Activated CD8-positive, alpha-beta memory T cell treated with anti-CD3 and anti-CD28 coated beads for 1 hour (primary cell): ENCODE measurements at places on chromosomes 5 and 9.

GRCh38 chr9:130343445-130343918, 77.9 kb downstream of the HMCN2 start:
- DNase-seq: no peak

GRCh38 chr5:34991486-34992238, 56.1 kb downstream of the AGXT2 start:
- DNase-seq: no peak

DNA sequence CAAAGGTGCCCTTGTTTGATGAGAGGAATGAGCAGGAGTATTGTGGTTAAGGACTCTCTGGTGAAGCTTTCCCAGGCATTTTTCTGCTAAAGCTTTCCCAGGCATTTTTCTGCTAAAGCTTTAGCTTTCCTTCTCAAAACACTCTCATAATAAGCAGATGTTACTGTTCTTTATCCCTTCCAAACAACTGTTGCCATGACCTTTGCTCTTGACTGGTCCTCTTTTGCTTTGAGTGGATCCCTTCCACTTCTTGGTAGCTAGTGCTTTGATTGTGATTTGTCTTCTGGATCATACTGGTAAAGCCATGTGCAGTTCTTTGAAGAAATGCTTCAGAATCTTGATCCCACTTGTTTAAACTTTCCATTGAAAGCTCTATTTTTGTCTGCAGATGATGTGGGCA, 85.8 kb downstream of the GPBP1 start:
- DNase-seq: no peak

GRCh38 chr5:1163366-1163765, 38.0 kb upstream of the SLC6A19 start:
- no peak for DNase-seq

DNA sequence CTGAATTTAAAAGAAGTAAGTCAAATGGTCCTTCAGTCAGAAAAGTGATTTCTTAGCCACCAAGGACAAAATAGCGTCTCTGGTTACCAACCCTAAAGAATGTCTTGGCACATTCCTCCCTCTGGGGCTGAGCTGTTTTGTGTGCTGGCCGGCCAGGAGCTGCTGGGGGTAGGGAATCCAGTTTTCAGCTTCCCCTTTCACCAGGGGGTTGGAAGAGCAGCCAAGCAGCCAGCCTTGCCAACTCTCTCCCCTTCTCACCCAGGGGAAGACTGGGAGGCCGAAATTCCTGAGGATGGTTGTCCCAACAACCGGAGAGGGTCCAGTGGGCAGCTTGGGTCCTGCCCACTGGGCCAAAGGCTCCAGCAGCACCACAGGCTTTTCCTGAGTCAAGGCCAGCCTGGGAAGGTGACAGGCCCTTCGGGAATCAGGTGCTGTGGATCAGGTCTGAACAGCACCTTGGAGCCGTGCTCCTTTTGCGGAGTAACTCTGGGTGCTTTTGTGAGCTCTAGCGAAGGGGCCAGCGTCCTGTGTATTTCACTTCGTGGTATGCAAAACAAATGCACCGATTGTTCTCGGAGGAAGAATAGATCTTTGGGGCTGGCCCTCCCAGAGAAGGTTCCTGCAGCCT, 4.2 kb downstream of the WWC1 start:
- DNase-seq: no peak

DNA sequence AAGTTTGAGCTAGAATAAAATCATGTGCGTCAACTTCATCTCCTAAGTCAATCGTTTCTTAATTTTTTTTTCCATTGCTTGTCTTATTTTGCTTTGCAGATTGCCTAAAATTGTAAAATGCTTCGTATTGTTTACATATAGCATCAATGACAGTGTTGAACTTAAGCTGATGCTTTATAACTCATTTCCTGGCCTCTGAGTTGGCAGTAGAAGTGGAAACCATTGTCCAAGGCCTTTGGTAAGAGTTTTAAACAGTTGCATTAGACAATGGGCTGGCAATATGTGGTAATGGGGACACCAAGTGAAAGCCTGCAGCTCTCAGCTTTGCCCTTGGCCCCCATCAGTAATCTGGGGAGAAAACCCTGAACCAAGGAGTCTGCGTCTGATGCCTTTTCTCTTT, 154.8 kb upstream of the GAS1 start:
- DNase-seq: no peak

GRCh38 chr5:4511996-4512656, 628.0 kb upstream of the ADAMTS16 start:
- no peak for DNase-seq

- DNase-seq: no peak
Observed at GRCh38 chr5:17024686-17025180, 88.6 kb upstream of the MYO10 start.

DNA sequence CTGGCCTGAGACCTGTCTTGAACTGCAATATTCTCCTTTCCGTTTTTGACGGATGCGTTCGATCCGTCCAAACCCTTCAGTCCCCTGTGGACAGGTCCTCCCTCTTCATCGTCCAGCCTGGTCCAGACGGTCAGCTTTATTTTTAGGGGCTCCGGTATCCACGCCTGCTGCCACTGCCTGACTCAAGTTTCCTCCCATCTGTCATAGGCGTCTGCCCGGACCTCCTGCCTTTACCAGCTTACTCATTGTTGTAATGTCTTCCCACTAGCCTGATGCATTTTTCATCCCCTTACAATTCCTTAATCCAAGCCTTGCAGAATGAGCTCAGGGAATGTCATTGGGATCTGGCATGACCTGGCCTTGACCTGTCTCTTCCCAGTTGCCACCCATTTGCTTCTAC, 145.8 kb downstream of the TENT4A start:
- DNase-seq: no peak

DNA sequence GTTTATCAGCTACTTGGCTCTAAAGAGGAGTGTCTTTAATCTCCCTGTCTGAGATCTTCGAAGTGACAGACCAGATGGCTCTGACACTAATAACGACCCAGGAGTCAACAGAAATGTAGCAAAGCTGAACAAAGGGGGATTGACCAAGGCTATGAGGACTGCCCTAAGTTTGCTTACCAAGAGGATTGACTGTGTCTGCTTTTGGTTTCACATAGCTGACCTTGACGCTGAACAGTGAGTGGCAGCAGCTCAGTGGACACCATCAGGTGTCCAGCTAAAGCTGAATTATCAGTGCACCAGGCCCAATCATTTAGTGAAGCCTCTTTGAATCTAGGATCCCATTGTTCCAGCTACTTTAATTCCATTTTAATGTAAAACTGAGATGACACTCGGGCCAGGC, 262.6 kb downstream of the COX7C start:
- no peak for DNase-seq

DNA sequence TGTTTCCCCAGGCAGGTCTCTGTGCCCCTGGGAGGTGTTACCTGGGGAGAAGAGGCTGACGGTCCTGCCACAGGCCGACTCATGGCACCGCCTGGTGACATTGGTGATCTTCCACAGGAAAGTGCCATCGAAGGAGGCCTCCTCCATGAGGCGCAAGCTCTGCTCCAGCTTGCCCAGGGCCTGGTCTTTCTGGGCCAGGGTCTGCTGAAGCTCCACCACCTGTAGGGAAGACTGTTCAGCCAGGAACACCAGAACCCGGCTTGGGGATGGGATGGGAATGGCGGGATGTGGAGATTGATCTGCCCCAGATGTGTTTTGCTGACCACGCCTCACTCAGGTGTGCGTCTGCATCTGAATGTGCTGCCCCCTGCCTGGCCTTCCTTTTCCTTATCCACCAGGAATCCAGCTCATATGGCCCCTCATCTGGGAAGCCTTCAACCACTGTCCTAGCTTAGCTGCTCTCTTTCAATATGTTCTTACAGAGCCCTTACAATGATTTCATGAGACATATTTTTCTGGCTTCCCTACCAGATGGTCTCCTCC, 15.2 kb downstream of the TRAF1 start:
- DNase-seq: no peak

DNA sequence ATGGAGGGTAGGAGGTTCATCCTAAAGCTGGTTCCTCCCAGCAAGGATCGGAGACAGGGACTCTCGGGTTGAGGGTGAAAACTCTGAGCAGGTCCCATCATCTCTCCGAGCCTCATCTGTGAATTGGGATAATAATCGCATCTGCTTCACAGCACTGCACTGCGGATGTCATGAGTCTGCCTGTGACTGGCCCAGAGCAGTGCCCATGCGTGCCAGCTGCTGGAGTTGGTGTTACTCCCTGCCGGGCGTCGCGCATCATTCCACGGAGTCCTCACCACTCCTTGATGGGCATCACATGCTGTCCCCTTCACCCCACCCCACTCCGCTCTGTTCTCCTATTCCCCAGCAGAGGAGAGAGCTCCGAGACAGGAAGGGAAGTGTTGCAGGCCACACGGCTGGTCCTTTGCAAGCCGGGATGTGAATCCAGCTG, 35.1 kb upstream of the ORM1 start:
- no peak for DNase-seq

- DNase-seq: no peak
Observed at GRCh38 chr9:26727471-26727870, 165.1 kb downstream of the CAAP1 start.

- DNase-seq: no peak
Observed at GRCh38 chr9:89367281-89367680, 49.0 kb downstream of the SECISBP2 start.

DNA sequence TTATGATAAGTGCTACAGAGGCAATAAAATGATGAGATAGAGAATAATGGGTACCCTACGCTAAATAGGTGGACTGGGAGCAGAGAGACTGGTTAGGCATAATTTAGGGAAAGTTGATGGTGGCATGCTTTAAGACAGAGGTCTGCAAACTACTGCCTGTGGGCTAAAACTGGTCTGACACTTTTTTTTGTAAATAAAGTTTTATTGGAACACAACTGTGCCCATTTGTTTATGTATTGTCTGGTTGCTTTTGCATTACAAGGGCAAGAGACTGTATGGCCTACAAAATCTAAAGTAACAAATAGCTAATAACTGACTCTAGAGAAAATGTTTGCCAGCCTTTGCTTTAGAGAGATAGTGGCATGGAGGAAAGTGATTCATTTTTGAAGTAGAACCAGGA, 2.5 kb downstream of the ERCC6L2 start:
- no peak for DNase-seq

GRCh38 chr5:96036301-96036700, 74.7 kb upstream of the ELL2 start:
- DNase-seq: no peak

DNA sequence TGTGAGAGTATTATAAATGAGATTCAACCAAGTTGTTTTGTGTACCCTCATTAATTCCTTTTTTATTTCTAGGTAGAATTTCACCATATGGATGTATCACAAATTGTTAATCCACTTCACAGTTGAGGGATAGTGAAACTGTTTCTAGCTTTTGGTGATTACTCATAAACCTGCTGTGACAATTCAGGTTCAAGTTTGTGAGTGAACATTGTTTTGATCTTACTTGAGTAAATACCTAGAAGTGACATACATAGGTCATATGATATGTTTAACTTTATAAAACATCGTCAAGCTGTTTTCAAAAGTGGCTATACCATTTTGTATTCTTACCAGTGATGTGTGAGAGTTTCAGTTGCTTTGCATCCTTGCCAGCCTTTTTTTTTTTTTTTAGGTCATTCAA, 112.9 kb downstream of the CAMK4 start:
- DNase-seq: no peak

- DNase-seq: no peak
Observed at GRCh38 chr9:132367613-132368313, 13.0 kb upstream of the SETX start.

- DNase-seq: no peak
Observed at GRCh38 chr5:159899067-159900049, 16.9 kb upstream of the ADRA1B start.

GRCh38 chr9:34691936-34692315, 850 bp upstream of the CCL19 start:
- no peak for DNase-seq

GRCh38 chr5:156330141-156330870, 3.3 kb downstream of the SGCD start:
- no peak for DNase-seq

DNA sequence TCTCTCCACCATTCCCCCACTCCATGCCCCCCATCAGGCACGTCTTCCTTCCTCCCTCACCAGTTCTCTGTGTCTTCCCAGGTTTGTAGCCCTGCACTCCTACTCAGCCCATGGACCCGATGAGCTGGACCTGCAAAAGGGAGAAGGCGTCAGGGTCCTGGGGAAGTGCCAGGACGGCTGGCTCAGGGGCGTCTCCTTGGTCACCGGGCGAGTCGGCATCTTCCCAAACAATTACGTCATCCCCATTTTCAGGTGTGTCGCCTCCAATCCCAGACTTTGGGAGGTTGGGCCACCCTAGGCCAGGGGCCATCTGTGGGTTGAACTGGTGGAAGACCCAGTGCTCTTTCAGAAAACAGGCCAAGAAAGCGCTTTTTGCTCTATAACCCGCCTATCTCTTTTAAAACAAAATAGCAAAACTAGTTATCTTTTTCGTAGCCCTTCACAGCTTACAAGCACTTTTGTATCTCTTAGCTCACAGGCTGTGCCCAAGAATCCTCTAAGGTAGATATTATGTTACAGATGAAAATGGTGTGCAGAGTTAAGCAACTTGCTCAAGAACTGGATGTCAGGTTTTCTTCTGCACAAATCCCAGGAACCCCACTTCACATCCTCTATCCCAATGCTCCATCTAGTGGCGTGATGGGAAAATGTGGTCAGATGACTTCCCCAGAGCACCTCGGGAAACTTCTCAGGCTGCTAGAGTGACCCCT, 56.2 kb downstream of the PLAC8L1 start:
- no peak for DNase-seq

- no peak for DNase-seq
Observed at GRCh38 chr5:40430101-40430710, 249.5 kb upstream of the PTGER4 start.

- no peak for DNase-seq
Observed at GRCh38 chr9:26426551-26427131, 466.0 kb downstream of the CAAP1 start.

DNA sequence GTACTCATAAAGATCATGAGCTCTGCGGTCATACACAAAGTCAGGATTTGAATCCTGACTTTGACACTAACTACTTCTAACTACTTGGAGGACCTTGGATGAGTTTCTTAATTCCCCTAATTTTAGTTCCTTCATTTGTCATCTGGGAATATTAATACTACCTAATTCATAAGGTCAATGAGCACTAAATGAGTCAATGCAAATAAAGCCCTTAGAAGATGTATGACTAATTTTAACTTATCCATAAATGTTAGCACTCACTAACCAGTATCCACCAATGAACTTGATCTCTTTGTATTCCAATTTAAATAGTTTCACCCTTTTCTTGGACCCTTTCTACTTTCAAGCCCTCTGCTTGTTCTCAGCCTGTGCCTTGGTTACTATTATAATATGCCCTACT, 1106.4 kb downstream of the CDH18 start:
- DNase-seq: no peak

- no peak for DNase-seq
Observed at GRCh38 chr5:16492398-16493140, 27.0 kb upstream of the ZNF622 start.

- DNase-seq: no peak
Observed at GRCh38 chr5:34412736-34413135, 243.4 kb upstream of the RAI14 start.

DNA sequence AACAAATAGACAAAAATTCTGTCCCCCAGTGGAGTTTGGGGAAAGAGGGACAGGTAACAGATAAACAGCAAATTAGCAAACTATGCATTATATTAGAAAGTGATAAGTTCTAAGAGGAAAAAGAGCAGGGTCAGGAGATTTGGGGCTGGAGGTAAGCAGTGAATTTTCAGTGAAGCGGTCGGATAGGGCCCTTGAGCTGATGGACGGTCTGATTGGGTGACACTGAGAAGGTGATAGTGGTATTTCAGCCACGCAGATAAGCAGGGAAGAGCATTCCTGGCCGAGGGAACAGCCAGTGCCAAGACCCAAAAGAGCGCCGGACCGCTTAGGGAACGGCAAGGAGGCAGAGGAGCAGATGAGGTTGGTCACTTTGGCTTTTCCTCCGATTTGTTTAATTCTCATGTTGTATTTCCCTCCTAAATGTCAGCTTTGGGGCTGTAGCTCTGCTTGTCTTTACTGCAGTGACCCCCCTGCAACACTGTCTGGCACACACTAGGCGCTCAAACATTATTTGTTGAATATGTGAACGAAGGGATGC, 1.1 kb upstream of the PTPN3 start:
- DNase-seq: no peak
